Stimulated activated CD4-positive, alpha-beta T cell treated with anti-CD3 and anti-CD28 coated beads, Interleukin-1b, Interleukin-23, amount 100 ng/mL, for 4 hours (primary cell): ENCODE measurements at places on chromosomes 4 and X.

DNA sequence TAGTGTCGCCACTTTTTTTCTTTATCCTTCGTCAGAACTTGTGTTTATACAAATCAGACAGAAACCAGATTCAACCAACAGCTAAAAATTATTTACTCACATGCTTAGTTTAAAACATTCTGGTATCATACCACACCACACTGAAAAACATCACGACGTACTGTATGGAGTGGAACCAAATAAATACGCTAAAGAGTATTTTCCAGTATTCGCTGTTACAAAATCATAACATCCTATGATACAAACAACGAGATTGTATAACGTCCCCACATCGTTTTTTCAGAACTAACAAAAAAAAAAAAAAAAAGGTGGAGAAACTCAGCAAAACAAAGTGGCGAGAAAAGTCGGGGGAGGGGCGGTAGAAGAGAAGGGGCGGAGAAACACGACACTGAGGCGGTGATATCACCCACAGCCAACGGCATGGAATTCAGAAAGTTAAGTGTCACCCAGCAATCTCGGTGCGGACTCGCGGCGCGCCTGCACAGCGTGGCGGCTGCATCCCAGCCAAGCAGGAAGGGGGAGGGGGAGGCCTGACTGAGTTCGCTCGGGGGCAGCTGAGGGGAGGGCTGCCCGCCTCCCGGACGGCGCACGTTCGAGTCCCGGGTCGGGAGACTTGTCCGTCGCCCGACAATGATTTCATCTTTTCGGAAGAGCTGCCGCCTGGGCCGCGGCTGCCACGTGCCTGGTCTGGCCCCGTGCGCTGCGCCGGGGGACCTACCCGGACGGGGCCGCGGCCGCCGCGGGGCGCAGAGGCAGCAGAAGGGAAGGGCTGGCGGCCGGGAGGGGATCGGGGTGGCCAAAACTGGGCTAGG lies 920 bp downstream of the SETD7 start:
- peak; percentile 79 for DNase-seq

DNA sequence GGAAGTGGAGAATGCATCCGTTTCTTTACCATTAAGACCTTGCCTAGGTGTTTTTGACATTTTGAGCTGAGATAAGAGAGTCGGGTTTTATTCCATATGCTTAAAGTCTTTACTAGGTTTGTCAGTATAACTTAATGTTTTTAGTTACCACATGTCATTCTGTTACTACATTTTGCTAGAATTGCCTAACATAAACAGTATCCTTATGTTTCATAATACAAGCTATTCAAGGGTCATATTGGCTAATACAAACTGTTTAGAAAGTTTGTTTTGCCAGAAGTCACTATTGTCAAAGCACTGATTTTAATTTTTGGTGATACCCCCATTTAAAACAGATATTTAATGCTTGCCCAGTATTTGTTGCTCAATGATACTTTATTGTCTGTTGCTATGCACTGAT lies 427.7 kb upstream of the MAGEB2 start:
- DNase-seq, result no peak

GRCh38 chrX:10549280-10549679 lies 71.1 kb downstream of the MID1 start:
- no peak for DNase-seq

DNA sequence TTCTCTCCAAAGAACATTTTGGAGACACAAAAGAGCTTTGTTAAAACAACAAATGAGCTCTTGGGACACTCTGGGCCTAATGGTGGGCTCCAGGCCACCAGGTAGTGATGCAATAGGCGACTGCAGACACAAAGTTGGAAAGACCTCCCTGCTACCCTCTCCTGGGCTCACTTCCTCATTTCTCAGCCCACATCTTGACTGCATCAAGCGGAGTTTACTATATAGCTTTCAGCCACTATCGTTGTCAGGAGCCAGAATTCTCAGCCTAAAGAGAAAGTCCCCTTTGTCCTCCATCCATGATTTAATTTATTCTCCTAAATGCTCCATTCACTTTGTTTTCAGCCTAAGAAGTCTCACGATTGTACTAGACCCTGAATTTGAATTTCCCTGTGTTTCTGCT lies 114.9 kb downstream of the EFHC2 start:
- no peak for DNase-seq

GRCh38 chr4:98527534-98528269 lies 130.7 kb downstream of the TSPAN5 start:
- DNase-seq, result no peak

DNA sequence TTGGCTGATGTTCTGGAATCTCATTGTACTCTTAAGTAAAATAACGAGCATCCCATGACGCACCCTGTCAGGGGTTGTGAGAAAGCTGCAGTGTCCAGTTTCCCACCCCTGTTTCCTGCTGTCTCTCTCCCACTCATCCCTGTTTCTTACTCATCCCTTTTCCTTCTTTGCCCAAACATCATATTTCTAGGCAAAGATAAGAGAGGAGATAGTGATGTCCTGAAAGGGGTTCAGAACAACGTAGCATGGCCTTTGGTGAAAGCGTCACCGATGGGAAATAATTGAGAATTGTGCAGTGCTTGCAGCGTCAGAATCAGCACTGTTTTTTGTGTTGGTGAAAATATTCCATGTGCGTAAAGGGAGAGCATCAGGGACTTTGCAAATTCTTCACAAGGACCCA lies 23.5 kb upstream of the TMEM165 start:
- DNase-seq, result no peak

DNA sequence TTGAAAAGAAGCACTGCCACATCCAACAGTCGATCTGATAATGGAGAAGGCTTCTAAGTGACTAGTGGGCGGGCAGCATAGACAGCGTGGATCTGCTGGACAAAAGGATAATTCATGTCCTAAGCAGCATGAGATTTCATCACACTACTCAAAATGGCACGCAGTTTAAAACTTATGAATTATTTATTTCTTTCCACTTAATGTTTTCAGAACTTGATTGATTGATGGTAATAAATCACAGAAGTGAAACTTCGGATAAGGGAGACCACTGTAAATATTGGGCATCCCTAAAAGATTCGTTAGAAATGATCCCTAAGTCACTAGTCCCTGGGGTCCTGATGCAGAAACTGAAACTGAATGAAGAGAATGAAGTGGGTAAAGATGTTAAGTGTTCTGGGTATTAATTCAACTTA lies 93.0 kb upstream of the ANK2 start:
- DNase-seq, result no peak

- DNase-seq, result no peak
These were observed 380.8 kb downstream of the ANKRD50 start for GRCh38 chr4:124331781-124332180.

- DNase-seq, result no peak
These were observed 52.2 kb downstream of the NALF2 start for GRCh38 chrX:69556060-69557011.
